ENCODE measurements at places on chromosomes 6 and 20. TPM values are rescaled to one million over a fixed set of nuclear protein-coding genes. Genes with fewer than 3 reads are reported as not detected.

DNA sequence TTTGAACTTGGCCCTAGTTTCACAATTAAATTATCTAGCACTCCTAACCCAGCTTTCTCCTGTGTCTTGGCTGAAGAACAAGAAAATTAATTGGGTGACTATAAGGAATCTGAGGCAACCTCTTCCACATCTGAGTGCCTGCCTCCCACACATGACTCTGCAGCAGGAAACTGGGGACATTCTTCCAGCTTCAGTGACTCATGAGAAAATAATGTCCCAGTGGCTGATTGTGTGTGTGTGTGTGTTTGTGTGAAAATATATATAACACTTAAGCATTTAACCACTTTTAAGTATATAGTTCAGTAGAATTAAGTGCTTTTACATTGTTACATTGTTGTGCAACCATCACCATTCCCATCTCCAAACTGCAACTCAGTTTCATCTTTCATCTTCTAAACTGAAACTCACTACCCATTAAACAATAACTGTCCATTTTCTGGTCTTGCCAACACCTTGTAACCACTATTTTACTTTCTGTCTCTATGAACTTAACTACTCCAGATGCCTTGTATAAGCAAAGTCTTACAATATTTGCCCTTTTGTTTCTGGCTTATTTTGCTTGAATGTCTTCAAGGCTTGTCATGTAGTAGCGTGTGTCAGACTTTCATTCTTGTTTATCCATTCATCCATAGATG lies 8.7 kb downstream of the TRIM38 start:
- H3K4me3 ChIP-seq, result peak overlapping the region; percentile 27
- no peak for DNase-seq
- peak overlapping the region; percentile 97 for H3K27ac ChIP-seq
- H3K4me1 ChIP-seq, result peaks cover 15% of the 10 kb centered on the region
- no peaks in the 10 kb centered on the region for H3K27me3 ChIP-seq

GRCh38 chr20:48782053-48782452 lies 45.7 kb downstream of the PREX1 start:
- no peak overlapping the region for H3K27ac ChIP-seq
- peaks cover 2% of the 10 kb centered on the region for H3K4me1 ChIP-seq
- peaks cover 5% of the 10 kb centered on the region for H3K36me3 ChIP-seq
- H3K4me3 ChIP-seq, result no peak overlapping the region
- H3K27me3 ChIP-seq, result peaks cover 2% of the 10 kb centered on the region
- DNase-seq, result no peak

- H3K4me3 ChIP-seq, result no peak overlapping the region
- no peak overlapping the region for H3K27ac ChIP-seq
- H3K36me3 ChIP-seq, result no peaks in the 10 kb centered on the region
- H3K27me3 ChIP-seq, result peaks cover 27% of the 10 kb centered on the region
Observed at GRCh38 chr6:147441751-147442150, 66.7 kb upstream of the SAMD5 start.

- H3K27me3 ChIP-seq, result no peaks in the 10 kb centered on the region
- H3K4me1 ChIP-seq, result peaks cover 17% of the 10 kb centered on the region
- peak overlapping the region; percentile 77 for H3K27ac ChIP-seq
- H3K4me3 ChIP-seq, result no peak overlapping the region
Observed at GRCh38 chr6:142372348-142372747, 70.5 kb downstream of the ADGRG6 start.

The DOK5 gene
- total RNA-seq, result 2.2 TPM

GRCh38 chr20:61253264-61253639 lies 1.2 kb downstream of the CDH4 start:
- H3K4me1 ChIP-seq, result peaks cover 19% of the 10 kb centered on the region
- H3K27me3 ChIP-seq, result peaks cover 73% of the 10 kb centered on the region
- H3K27ac ChIP-seq, result no peak overlapping the region
- peak overlapping the region; percentile 69 for H3K4me3 ChIP-seq
- no peaks in the 10 kb centered on the region for H3K36me3 ChIP-seq

- no peaks in the 10 kb centered on the region for H3K27me3 ChIP-seq
- H3K4me1 ChIP-seq, result peaks cover 37% of the 10 kb centered on the region
- no peak for DNase-seq
- peaks cover 4% of the 10 kb centered on the region for H3K36me3 ChIP-seq
Observed at GRCh38 chr20:17932396-17932795, 36.2 kb downstream of the SNX5 start.

The SNAI1 gene
- total RNA-seq, result 30.8 TPM

Data from type B pancreatic cell (in vitro differentiated cells).